ENCODE measurements at places on chromosomes 7 and 10. TPM values are rescaled to one million over a fixed set of nuclear protein-coding genes. Genes with fewer than 3 reads are reported as not detected.

DNA sequence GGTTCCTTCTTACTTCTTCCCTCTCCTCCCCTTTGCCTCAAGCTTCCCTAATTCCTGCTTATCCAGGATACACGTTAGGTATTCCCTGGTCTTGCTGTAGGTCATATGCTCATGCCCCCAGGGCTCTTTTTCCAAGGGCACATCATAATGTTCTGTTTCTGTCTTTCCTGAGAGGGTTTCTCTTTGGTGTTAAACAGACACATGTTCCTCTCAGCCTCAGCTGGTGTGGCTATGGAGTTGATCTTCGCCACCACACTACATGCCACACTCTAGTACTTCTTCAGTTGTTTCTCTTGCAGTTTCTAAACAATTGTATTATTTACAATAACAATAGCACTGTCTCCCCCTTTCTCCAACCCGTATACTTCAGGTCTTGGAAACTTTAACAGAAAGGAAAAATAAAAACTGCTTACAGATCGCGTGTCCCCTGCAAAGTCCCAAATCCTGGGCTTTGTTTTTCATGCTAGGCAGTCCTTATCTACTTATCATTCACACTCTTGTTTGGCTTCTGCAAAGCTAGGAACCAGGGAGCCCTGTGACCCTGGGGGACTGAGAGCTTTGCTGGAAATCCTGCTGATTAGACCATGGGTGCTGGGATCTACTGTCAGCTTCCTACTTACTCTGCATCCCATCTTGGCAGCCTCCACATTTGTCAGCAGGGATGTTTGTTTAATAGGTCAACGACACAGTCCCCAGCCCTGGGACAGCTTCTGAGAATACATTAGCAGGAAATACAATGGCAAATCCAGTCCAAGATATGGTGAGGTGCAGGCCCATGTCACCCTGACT lies 193.9 kb upstream of the BMPER start:
- no peaks in the 10 kb centered on the region for H3K4me1 ChIP-seq
- no peak for DNase-seq
- H3K27ac ChIP-seq = no peak overlapping the region
- H3K36me3 ChIP-seq = no peaks in the 10 kb centered on the region
- no peak overlapping the region for H3K4me3 ChIP-seq

GRCh38 chr7:55020466-55020871 lies 1.7 kb downstream of the EGFR start:
- H3K4me3 ChIP-seq = peak overlapping the region; percentile 97
- peak; percentile 90 for DNase-seq
- peak overlapping the region; percentile 90 for H3K27ac ChIP-seq

DNA sequence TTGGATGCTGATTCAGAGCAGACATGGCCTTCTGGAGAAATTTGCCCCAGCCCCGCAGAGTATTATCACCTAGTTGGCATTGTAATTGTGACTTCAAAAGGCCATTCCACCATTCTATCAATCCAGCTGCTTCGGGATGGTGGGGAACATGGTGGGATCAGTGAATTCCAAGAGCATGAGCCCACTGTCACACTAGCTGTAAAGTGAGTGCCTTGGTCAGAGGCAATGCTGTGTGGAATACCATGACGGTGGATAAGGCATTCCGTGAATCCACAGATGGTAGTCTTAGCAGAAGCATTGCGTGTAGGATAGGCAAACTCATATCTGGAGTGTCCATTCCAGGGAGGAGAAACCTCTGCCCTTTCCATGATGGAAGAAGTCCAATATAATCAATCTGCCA lies 13.3 kb upstream of the TMEM248 start:
- no peak for DNase-seq
- H3K36me3 ChIP-seq = no peaks in the 10 kb centered on the region
- no peak overlapping the region for H3K4me3 ChIP-seq
- no peak overlapping the region for H3K27ac ChIP-seq
- H3K4me1 ChIP-seq = no peaks in the 10 kb centered on the region

DNA sequence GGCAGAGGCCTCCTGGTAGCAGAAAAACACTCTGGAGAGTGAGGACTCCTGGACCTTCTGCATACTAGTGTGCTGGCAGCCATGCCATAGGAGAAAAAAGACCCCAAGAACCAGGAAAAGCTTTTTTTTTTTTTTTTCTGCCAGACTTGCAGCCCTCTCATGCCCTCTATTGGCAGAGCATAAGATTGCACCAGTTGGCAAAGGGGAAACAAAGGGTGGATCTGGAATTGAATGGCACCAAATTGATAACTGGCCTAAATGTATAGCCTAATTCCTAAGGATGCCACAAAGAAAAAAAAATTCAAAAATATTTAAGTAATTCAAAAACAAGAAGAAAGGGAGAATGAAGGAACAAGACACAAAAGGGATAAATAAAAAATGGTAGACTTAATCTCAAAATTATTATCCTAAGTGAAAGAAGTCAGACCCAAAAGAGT lies 112.5 kb upstream of the GHITM start:
- H3K27ac ChIP-seq = no peak overlapping the region
- no peaks in the 10 kb centered on the region for H3K4me1 ChIP-seq
- no peak for DNase-seq
- H3K36me3 ChIP-seq = no peaks in the 10 kb centered on the region
- H3K27me3 ChIP-seq = no peaks in the 10 kb centered on the region
- no peak overlapping the region for H3K4me3 ChIP-seq

DNA sequence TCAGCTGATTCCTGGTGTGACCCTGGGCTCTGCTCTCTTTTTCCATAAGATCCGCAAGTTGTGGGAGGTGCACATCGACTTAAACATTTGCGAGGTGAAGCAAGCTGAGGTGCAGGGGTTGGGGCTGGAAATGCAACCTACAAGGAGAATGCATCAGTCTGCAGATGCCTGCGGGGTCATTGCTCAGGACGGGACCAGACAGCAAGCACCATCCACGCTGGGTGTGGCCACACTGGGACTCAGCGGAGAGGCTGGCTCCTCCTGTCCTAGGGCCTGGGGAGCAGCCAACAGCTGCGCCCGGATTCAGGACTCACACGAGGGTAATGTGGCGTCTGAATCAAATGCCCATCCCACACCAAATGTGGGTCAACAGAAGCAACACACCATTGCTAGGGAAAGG lies 33.8 kb downstream of the STK32C start:
- H3K27ac ChIP-seq = no peak overlapping the region
- no peak overlapping the region for H3K4me3 ChIP-seq
- DNase-seq = no peak
- H3K27me3 ChIP-seq = no peaks in the 10 kb centered on the region
- H3K36me3 ChIP-seq = no peaks in the 10 kb centered on the region

- H3K4me1 ChIP-seq = no peaks in the 10 kb centered on the region
- H3K27ac ChIP-seq = no peak overlapping the region
- H3K36me3 ChIP-seq = no peaks in the 10 kb centered on the region
These were observed 15.4 kb upstream of the LRRN3 start for GRCh38 chr7:111075498-111075897.

GRCh38 chr10:100826031-100826651 lies 80.8 kb downstream of the PAX2 start:
- no peak overlapping the region for H3K27ac ChIP-seq
- peaks cover 92% of the 10 kb centered on the region for H3K27me3 ChIP-seq
- H3K4me3 ChIP-seq = peak overlapping the region; percentile 50
- peak; percentile 49 for DNase-seq
- H3K36me3 ChIP-seq = no peaks in the 10 kb centered on the region

GRCh38 chr7:149869291-149869650 lies 4.5 kb upstream of the ATP6V0E2 start:
- no peaks in the 10 kb centered on the region for H3K36me3 ChIP-seq
- H3K27ac ChIP-seq = no peak overlapping the region
- DNase-seq = no peak

DNA sequence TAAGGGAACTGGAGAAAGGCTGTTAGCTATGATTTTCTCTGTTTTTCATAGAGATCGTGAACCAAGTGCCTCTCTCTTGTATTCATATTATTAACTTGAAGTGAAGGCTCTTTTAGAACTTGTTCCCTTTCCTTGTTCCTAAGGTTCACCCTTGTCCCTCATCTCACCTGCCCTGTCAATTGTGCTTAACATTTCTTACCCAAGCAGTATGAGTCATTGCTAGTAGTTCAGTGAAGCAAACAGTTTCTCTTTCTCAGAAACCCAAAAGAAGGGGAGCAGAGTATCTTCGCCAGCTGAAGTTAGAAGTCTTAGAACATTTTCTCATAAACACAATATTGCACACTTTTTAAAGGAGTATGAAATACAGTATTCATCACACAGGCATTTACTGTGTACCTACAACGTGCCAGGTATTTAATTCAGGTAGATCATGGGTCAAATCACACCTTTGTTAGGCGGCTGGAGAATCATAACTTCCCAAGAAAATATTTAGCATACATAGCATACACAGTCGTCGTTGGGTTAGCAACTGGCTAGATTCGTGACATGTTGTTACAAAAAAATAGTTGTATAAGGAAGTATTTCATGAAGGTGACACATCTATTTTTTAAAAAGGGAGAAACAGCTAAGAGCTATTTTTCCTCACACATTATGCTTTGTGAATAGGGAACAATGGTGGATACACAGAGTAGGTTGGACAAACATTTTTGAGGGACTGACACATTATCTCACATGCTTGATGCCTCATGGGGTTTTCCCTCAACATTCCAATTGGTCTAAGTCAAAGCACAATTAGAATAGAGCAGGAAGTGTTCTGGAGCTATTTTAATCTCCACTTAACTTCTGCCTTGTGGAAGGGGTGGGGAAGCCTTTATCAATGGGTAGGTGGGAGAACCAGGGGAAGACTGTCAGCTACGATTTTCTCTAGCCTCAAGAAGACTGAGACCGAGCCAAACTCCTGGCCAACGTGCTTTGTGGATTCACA lies 13.2 kb downstream of the HDAC9 start:
- no peaks in the 10 kb centered on the region for H3K4me1 ChIP-seq
- H3K27ac ChIP-seq = peak overlapping the region; percentile 79
- H3K4me3 ChIP-seq = no peak overlapping the region
- no peaks in the 10 kb centered on the region for H3K36me3 ChIP-seq
- no peaks in the 10 kb centered on the region for H3K27me3 ChIP-seq
- DNase-seq = no peak

DNA sequence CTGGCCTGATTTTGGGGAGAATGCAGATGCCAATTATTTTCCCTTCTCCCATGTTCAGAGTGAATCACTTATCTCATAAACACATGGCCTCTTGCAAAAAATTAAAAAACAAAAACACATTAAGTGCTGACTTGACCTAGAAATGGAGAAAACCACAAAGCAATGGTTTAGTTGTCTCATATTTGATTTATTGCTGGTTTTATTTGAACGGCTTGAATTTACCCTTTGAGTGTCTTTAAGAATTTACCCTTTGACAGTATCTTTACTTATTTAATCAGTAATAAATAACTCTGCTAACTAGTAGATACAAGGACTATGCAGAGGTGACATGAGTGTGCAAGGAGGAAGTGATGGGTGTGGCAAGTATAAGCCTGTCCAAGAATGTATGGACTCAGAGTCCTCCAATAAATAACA lies 68.1 kb upstream of the GSDME start:
- no peaks in the 10 kb centered on the region for H3K4me1 ChIP-seq
- no peaks in the 10 kb centered on the region for H3K27me3 ChIP-seq
- H3K27ac ChIP-seq = peak overlapping the region; percentile 73
- H3K36me3 ChIP-seq = no peaks in the 10 kb centered on the region
- no peak overlapping the region for H3K4me3 ChIP-seq

DNA sequence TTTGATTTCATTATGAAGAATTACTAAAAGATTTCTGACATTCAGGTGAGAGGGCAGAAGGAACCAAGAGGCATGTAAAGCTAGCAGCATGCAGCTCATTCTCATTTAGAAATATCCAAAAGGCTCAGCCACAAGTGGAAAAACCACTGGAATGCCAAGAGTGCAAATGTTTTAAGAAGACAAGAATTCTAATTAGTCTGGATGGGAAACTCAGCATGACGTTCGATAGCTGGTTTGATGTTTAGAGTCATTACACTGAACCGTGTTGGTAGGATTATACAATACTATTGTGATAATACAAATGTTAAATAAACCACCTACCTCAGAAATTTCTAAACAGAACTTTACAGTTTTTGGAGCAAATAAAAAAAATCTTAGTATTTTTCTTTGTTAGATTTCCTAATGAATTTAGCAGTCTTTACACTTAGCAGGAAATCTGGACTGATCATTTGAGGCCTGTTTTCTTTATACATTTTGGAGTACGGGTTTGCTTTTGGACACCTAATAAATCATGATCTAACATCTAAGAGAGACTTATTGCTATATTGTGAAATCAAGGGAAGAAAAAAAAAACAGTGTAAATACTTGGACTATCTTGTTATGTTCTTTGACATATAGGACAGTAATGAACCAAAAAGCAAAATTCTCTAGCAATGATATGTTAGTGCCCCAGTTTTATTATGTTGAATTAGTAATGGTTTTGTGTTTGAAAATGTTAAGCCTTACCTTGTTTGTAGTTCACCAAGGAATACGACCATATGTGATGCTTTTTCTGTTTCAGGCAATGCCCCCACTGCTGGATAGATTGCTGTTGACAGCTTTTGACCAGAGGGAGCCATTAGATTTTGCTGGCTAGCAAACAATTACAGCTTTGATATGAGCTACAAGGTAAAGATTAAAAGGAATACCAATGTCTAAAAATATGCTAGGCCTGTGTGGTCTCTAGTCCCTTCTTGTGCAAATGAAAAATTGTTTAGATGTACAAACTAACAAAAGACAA lies 354.1 kb upstream of the SEMA3A start:
- H3K4me1 ChIP-seq = no peaks in the 10 kb centered on the region
- H3K36me3 ChIP-seq = no peaks in the 10 kb centered on the region
- DNase-seq = no peak
- H3K4me3 ChIP-seq = no peak overlapping the region

DNA sequence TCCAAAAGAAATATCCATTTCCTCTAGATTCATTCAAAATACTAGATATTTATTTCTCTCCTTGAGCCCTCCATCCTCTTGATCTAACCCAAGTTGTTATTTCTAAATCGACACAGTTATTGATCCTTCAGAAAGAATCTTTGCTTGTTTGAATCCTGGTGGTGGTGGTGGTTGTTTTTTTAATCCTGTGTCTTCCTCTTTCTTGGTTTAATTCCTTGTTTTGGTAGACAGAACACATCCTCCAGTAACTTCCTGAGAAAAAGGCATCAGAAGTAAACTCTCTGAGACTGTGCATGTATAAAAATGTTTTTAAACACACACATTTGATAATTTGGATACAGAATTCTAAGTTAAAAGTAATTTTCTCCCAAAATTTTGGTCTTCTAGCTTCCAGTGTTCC lies 49.9 kb downstream of the SIRT1 start:
- no peaks in the 10 kb centered on the region for H3K27me3 ChIP-seq
- no peak overlapping the region for H3K27ac ChIP-seq
- H3K4me1 ChIP-seq = no peaks in the 10 kb centered on the region
- H3K4me3 ChIP-seq = no peak overlapping the region
- no peaks in the 10 kb centered on the region for H3K36me3 ChIP-seq

- DNase-seq = peak; percentile 42
- H3K4me1 ChIP-seq = no peaks in the 10 kb centered on the region
- no peaks in the 10 kb centered on the region for H3K27me3 ChIP-seq
- H3K27ac ChIP-seq = peak overlapping the region; percentile 90
These were observed 4.6 kb upstream of the SERPINE1 start for GRCh38 chr7:101121991-101122932.

GRCh38 chr7:73832806-73833205 lies 2.0 kb downstream of the CLDN4 start:
- H3K27me3 ChIP-seq = no peaks in the 10 kb centered on the region
- no peak for DNase-seq
- peak overlapping the region; percentile 50 for H3K27ac ChIP-seq
- H3K4me3 ChIP-seq = peak overlapping the region; percentile 65

Gene SPDYE16
- not detected for total RNA-seq

Gene ZNF503
- total RNA-seq = 10.9 TPM

Gene HMX2
- not detected for total RNA-seq

Gene COPG2
- total RNA-seq = 37.8 TPM
